ENCODE measurements at places on chromosomes 2 and 18.

DNA sequence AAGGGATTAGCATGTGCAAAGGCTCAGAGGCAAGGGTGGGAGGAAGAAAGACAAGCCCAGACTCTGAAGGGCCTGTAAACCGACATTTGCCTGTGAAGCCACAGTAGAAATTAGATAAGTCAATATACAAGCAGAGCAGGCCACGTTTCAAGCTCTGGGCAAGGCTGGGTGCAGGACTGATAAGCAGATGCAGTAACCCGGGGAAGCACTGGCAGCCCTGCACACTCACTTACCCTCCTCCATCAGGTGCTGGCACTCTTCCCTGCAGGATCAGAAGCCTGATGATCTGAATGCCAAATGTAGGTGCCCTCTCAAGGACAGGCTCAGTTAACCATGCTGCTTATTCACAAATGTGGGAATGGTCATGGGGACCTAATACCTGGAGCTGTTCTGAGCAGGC, 46.3 kb upstream of the RAB12 start:
- DNase-seq, result no peak

DNA sequence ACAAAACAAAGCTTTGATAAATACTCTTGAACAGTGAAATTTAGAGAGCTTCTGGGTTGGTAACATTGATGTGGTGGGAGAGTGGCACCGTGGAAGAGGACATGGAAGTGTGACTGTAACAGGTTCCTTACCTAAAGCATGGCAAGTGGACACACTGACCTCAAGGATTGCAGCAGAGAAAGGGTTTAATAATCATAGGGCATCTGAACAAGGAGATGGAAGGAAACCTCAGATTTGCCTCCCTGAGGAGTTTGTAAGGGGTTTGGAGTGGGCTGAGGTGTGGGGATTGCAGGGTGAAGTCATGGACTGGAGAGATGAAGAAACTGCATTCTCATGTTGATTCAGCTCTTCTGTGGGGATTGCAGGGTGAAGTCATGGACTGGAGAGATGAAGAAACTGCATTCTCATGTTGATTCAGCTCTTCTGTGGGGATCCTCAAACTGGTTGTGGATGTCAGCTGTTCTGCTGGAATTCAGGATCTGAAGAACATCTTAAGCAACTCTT, 83.8 kb upstream of the TLK1 start:
- no peak for DNase-seq

GRCh38 chr2:230348787-230349186, 21.8 kb downstream of the SP140L start:
- no peak for DNase-seq

DNA sequence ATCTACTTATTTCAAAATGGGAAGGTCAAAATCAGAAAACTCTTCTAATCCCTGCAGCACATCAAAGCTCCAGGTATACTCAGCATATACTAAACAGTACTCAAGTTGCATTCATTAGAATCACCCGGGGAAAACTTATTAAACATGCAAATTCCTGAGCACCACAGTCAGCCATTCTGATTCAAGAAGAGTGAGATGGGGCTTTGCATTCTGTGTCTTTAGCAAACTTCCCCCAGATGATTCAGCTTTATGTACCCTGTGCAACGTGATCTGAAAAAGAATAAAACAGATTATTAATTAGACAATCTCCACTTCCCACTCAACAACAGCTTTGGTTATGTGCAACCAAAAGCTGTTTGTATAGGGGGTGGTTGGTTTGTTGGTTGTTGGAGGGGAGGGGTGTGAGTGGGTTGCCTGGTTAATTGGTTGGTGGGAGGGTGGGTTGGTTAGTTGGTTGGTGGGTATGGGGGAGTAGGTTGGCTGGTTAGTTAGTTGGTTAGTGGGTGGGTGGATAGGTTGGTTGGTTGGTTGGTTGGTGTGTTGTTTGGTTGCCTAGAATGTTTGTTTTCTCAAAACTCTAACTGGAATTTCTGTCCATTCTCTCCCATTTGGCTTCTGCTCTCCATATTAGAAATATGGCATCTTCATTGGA, 112.5 kb upstream of the AGAP1 start:
- DNase-seq, result no peak

- peak; percentile 84 for DNase-seq
Measured at GRCh38 chr2:152062125-152063091, 36.4 kb downstream of the CACNB4 start.

DNA sequence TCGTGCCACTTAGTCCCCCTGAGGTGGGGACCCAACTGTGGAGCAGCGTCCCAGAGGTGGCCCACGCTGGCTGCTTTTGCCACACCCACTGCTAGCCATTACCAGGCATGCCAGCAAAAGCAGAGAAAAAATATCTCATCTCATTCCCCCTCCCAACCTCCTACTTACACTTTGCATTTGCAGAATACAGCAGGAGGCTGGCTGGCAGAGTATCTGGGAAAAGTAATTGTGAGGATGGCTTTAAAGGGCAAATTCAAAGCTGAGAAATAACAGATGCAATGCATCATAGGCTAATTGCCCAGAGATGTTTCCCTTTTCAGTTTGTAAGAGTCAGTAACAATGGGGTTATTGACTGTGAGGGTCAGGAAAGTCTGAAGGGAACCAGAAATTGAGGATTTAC, 438.1 kb upstream of the DSEL start:
- DNase-seq, result no peak

DNA sequence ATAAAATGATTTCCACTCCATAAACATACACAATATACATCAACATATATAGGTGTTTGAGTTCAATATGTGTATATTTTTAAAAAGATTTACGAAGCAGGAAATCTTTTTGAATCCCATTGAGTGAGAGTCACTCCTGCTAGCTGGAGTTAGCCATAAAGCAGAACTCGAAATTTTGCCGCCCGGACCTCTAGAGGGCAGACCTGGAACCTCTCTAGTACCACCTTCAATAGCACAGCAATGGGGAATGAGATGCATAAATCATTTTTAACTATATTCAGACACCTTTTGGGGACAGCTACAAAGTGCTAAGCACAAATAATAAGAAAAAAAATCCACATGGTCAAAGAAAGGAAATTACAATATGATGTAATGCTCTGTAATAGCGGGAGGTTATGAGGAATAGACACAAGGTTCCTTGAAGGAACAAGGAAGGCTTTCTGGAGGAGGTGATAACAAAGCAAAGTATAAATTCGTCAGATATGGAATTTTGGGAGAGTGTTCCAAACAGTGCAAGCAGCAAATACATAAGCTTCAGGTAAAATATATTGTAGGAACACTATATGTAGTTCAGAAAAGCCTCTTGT, 533.4 kb downstream of the ERBB4 start:
- DNase-seq, result peak; percentile 64

GRCh38 chr18:9947248-9947647, 33.4 kb downstream of the VAPA start:
- DNase-seq, result no peak

DNA sequence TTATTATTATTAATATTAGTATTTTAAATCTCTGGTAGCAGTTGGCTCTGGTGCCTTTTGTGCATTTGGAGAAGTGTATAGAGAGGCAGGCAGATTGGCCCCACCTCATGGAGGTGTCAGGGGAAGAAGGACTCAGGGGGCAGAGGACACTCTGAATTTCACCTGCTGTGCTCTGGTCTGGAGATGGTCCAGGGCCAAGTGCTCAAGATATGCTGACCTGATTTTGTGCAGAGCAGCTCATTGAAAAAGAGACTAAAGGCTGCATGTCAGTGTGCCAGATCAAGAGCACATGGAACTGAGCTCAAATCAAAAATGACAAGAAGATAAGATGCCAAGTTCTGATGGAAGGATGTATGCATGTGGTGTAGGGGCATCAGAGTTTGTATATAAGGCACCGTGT, 323.6 kb upstream of the TNP1 start:
- no peak for DNase-seq

GRCh38 chr2:11903085-11903606, 156.7 kb downstream of the LPIN1 start:
- DNase-seq, result no peak
